Lung (tissue), 17 donors: ENCODE measurements at places on chromosomes 4 and X. TPM values are rescaled to one million over a fixed set of nuclear protein-coding genes. Genes with fewer than 3 reads are reported as not detected.

GRCh38 chr4:81505004-81505598, 33.4 kb upstream of the RASGEF1B start:
- peak; percentile 93 for DNase-seq
- peaks cover 14% of the 10 kb centered on the region for H3K4me1 ChIP-seq
- H3K36me3 ChIP-seq, result no peaks in the 10 kb centered on the region
- H3K27me3 ChIP-seq, result no peaks in the 10 kb centered on the region
- H3K27ac ChIP-seq, result no peak overlapping the region

GRCh38 chrX:47302396-47302795, 68.0 kb upstream of the ZNF157 start:
- peaks cover 4% of the 10 kb centered on the region for H3K27me3 ChIP-seq
- H3K4me1 ChIP-seq, result no peaks in the 10 kb centered on the region
- no peak for DNase-seq
- no peak overlapping the region for H3K27ac ChIP-seq

GRCh38 chr4:15233626-15234025, 194.2 kb upstream of the C1QTNF7 start:
- H3K27me3 ChIP-seq, result no peaks in the 10 kb centered on the region
- DNase-seq, result no peak
- H3K4me3 ChIP-seq, result no peak overlapping the region

- no peaks in the 10 kb centered on the region for H3K36me3 ChIP-seq
- H3K27me3 ChIP-seq, result no peaks in the 10 kb centered on the region
Observed at GRCh38 chr4:3442959-3443749, 1.4 kb downstream of the HGFAC start.

GRCh38 chr4:167176723-167177367, 57.4 kb downstream of the SPOCK3 start:
- DNase-seq, result no peak
- no peak overlapping the region for H3K4me3 ChIP-seq
- H3K27ac ChIP-seq, result no peak overlapping the region
- H3K4me1 ChIP-seq, result no peaks in the 10 kb centered on the region
- no peaks in the 10 kb centered on the region for H3K27me3 ChIP-seq

- no peaks in the 10 kb centered on the region for H3K4me1 ChIP-seq
- DNase-seq, result no peak
- peaks cover 6% of the 10 kb centered on the region for H3K27me3 ChIP-seq
- no peaks in the 10 kb centered on the region for H3K36me3 ChIP-seq
Observed at GRCh38 chrX:95058815-95059214, 1384.8 kb downstream of the FAM133A start.

- no peaks in the 10 kb centered on the region for H3K36me3 ChIP-seq
- H3K27me3 ChIP-seq, result no peaks in the 10 kb centered on the region
- H3K4me3 ChIP-seq, result no peak overlapping the region
- H3K4me1 ChIP-seq, result no peaks in the 10 kb centered on the region
- H3K27ac ChIP-seq, result no peak overlapping the region
Observed at GRCh38 chr4:65367306-65367705, 303.0 kb downstream of the EPHA5 start.

DNA sequence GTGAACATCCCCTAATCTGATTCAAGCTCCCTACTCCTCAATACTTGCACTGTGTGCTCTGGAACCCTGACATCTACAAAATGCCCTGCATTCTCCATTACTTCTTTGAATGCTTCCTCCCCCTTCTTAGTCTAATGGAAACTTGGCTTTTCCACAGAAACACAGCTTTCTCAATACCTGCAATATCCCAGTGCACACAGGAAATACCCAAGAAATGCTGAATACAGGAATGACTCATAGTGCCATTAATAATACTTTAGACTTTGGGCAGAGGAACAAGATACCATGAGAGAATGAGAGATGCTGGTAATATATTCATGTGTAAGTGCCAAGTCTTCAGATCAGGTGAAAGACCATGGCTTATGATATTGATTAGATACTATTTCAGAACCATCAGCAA, 5.6 kb downstream of the QRFPR start:
- no peaks in the 10 kb centered on the region for H3K36me3 ChIP-seq
- no peaks in the 10 kb centered on the region for H3K4me1 ChIP-seq
- H3K27ac ChIP-seq, result no peak overlapping the region
- no peak for DNase-seq
- H3K4me3 ChIP-seq, result no peak overlapping the region

- H3K27ac ChIP-seq, result no peak overlapping the region
- DNase-seq, result no peak
- no peaks in the 10 kb centered on the region for H3K36me3 ChIP-seq
- H3K4me3 ChIP-seq, result no peak overlapping the region
- H3K27me3 ChIP-seq, result no peaks in the 10 kb centered on the region
Observed at GRCh38 chr4:110347805-110348204, 128.2 kb upstream of the ENPEP start.

DNA sequence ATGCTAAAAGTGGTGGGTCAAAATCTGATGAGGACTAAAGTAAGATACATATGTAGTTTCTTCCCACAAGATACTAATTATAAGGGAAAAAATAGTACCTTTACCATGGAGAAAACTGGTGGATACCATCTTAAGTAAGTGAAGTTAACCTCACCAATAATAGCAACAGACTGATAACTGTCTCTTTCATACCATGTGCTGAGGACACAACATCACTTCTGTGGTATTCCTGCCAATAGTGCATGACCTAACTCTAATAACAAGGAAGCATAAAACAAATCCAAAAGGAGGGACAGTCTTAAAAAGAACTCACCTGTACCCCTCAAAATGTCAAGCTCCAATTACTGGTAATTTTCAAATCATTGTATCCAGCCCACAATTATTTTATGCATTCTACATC, 8.8 kb downstream of the UFSP2 start:
- no peak overlapping the region for H3K4me3 ChIP-seq
- no peak overlapping the region for H3K27ac ChIP-seq
- peaks cover 10% of the 10 kb centered on the region for H3K4me1 ChIP-seq
- no peaks in the 10 kb centered on the region for H3K27me3 ChIP-seq

- DNase-seq, result peak; percentile 19
- no peaks in the 10 kb centered on the region for H3K27me3 ChIP-seq
- H3K4me3 ChIP-seq, result no peak overlapping the region
- H3K27ac ChIP-seq, result no peak overlapping the region
Observed at GRCh38 chrX:30935985-30936384, 46.9 kb upstream of the TAB3 start.

- H3K27ac ChIP-seq, result no peak overlapping the region
- H3K4me1 ChIP-seq, result no peaks in the 10 kb centered on the region
- DNase-seq, result no peak
- H3K4me3 ChIP-seq, result no peak overlapping the region
- no peaks in the 10 kb centered on the region for H3K27me3 ChIP-seq
Observed at GRCh38 chr4:166957451-166957850, 276.8 kb downstream of the SPOCK3 start.

Gene MBNL3
- 27.2 TPM for total RNA-seq

DNA sequence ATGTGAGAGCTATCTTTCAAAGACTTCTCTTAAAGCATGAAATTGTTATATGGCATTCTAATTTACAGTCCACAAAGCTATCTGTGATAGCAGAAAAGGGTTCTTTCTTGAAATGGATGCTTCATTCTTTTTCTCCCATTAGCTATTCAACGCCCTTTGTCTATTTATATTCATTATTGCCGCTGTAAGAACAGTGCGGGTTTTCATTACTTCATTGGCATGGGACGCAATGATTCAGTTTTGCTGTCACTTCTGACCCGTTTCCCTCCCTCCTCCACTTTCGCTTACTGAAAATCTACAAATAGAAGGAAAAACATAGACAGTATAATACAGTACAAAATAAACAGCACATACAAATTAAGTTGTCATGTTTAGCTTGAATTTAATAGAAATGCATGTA, 394.6 kb downstream of the PCDH7 start:
- H3K4me3 ChIP-seq, result no peak overlapping the region
- no peak overlapping the region for H3K27ac ChIP-seq
- no peaks in the 10 kb centered on the region for H3K27me3 ChIP-seq
- H3K36me3 ChIP-seq, result no peaks in the 10 kb centered on the region

Gene SH3RF1
- 26.0 TPM for total RNA-seq

DNA sequence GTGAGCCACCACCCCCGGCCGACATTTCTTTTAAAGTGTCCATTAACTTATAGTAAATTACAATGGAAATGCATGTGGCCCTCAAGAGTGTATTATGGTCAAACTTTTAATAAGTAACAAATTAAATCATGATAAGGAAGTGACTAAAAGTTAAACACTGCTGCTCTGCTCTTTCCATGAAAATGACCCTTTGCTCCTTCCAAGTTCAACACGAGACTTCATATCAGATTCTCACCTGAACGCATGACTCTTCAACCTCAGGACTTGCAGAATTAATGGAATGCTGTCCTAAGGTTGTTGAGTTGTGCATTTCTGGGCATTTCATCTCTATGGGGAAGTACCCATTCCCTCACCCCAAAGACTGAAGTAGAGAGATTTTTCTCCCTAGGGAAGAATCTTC, 27.1 kb downstream of the AWAT2 start:
- no peak for DNase-seq
- H3K4me1 ChIP-seq, result no peaks in the 10 kb centered on the region
- H3K36me3 ChIP-seq, result no peaks in the 10 kb centered on the region
- H3K27ac ChIP-seq, result no peak overlapping the region
- no peak overlapping the region for H3K4me3 ChIP-seq

Gene TMSB15B
- total RNA-seq, result 1.7 TPM

DNA sequence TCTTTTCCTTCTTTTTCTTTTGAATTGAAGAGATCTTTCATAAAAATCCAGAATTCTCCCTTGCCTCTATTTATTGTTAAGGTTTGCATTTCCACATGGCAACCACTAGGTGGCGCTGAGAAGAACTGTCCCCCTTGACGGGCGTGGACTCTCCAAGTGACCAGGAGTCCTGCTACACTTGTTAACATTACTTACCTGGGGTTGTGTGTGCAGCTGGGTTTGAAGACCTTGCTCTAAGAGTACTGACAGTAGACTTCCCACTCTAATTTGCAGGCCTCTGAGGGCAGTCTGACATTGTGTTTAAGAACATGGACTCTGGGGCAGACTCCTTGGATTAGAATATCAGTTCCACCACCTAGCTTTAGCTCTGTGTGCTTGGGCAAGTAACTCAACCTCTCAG, 52.8 kb downstream of the GPRIN3 start:
- no peaks in the 10 kb centered on the region for H3K27me3 ChIP-seq
- DNase-seq, result no peak
- no peaks in the 10 kb centered on the region for H3K36me3 ChIP-seq
- H3K4me3 ChIP-seq, result no peak overlapping the region
- H3K27ac ChIP-seq, result no peak overlapping the region

GRCh38 chr4:150493851-150494250, 88.1 kb upstream of the MAB21L2 start:
- no peak overlapping the region for H3K27ac ChIP-seq
- DNase-seq, result no peak
- no peaks in the 10 kb centered on the region for H3K27me3 ChIP-seq
- no peak overlapping the region for H3K4me3 ChIP-seq
- H3K4me1 ChIP-seq, result no peaks in the 10 kb centered on the region

Gene VEGFD
- 15.6 TPM for total RNA-seq

- no peak overlapping the region for H3K4me3 ChIP-seq
- DNase-seq, result no peak
- no peaks in the 10 kb centered on the region for H3K27me3 ChIP-seq
- no peaks in the 10 kb centered on the region for H3K4me1 ChIP-seq
- no peaks in the 10 kb centered on the region for H3K36me3 ChIP-seq
Observed at GRCh38 chr4:89137695-89138094, 26.4 kb downstream of the TIGD2 start.

- H3K4me1 ChIP-seq, result peaks cover 5% of the 10 kb centered on the region
- no peaks in the 10 kb centered on the region for H3K36me3 ChIP-seq
- DNase-seq, result no peak
- no peak overlapping the region for H3K27ac ChIP-seq
- no peak overlapping the region for H3K4me3 ChIP-seq
- no peaks in the 10 kb centered on the region for H3K27me3 ChIP-seq
Observed at GRCh38 chrX:129908636-129909035, 2.7 kb downstream of the UTP14A start.

- H3K4me3 ChIP-seq, result no peak overlapping the region
- no peaks in the 10 kb centered on the region for H3K4me1 ChIP-seq
- DNase-seq, result no peak
- H3K27me3 ChIP-seq, result no peaks in the 10 kb centered on the region
- no peak overlapping the region for H3K27ac ChIP-seq
Observed at GRCh38 chr4:36003051-36003450, 241.3 kb downstream of the ARAP2 start.

GRCh38 chr4:128979934-128980333, 113.4 kb downstream of the SCLT1 start:
- no peak overlapping the region for H3K4me3 ChIP-seq
- peak; percentile 35 for DNase-seq
- H3K36me3 ChIP-seq, result no peaks in the 10 kb centered on the region

GRCh38 chrX:39645178-39645895, 452.4 kb downstream of the BCOR start:
- H3K36me3 ChIP-seq, result no peaks in the 10 kb centered on the region
- no peak overlapping the region for H3K4me3 ChIP-seq
- H3K27ac ChIP-seq, result no peak overlapping the region

DNA sequence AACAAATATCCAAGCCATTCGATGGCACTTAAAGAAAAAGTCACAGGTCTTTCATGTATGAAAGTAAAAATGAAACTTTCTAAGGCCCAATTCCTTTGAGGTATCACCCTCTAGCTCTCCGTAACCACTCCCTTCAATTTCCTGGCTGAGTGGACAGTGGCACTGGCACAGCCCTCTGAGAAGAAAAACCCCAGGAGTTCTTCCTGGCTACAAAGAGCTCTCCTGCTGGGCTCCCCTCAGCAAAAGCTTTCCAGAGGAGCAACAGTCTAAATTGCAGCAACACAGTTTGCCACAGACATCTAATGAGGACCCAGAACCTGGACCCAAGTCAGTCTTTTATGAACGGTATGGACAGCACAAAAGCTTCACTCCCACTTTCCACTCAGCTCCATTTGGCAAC, 71.8 kb downstream of the FUNDC1 start:
- H3K36me3 ChIP-seq, result no peaks in the 10 kb centered on the region
- no peak overlapping the region for H3K4me3 ChIP-seq
- no peaks in the 10 kb centered on the region for H3K4me1 ChIP-seq
- H3K27me3 ChIP-seq, result peaks cover 23% of the 10 kb centered on the region
- DNase-seq, result no peak

Gene CXCL1
- 51.7 TPM for total RNA-seq

Gene FGF13
- 2.1 TPM for total RNA-seq
